ENCODE measurements at places on chromosomes 5 and 9.

DNA sequence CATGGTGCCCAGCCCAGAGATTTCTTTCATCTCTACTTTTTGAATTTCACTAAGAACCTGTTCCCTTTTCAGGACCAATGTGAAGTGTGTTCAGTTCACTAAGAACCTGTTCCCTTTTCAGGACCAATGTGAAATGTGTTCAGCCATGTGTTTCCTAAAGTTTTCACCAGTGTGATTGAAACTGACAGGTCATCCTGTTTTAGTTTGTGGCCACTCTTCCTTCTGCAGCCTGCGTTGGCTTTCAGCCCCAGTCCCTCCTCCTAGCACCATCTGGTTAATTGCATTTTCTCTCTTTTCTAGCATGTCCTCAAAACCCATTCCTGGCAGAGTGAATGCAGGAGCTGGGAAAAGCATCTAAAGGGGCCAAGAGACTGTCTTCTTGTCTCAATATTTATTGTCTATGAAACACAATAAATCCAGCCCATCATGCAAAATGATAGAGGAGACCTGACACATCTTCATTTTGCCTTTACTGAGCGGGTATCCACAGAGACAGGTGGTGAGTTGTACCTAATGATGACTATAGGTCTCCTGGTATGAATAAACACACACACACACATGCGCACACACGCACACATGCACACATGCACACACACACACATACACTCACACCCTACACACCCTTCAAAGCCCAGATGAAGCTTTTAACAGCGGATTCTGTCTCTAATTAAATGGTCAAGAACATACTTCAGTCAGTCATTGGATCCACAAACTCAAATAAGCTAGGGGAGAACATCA lies 6.1 kb upstream of the PANK3 start:
- DNase-seq, result no peak

DNA sequence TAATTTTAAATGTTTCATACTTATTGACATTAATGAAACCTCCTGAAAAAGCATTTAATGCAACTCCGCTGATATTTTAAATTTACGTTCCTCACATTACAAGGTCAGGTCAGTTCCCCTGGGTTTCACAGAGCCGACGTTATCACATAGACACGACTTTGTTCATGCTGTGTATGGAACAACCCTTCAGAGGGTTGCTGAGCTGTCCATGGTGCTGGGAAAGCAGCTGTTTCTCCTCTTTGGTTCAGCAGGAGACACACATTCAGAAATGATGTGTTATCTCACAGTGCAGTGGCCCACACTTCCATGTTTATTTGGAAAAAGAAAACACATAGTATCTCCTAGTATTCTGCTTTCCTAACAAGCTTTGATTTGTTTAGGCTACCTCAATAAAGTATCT lies 53.5 kb downstream of the PPP2R2B start:
- DNase-seq, result no peak

DNA sequence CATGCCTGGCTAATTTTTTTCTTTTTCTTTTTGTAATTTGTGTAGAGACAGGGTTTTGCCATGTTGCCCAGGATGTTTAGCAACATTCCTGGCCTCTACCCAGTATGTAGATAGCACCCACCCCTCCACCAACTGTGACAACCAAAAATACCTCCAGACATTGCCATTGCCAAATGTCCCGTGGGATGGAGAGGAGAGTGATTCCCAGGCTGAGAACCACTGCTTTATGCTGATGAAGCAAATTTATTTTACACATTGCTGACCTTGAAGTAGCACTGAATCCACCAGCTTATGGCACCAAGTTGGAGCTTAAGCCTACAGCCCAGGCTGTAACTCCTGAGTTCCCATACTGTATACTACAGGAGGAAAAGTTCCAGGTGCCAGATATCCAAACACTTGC lies 58.5 kb downstream of the GGTA1 start:
- no peak for DNase-seq

DNA sequence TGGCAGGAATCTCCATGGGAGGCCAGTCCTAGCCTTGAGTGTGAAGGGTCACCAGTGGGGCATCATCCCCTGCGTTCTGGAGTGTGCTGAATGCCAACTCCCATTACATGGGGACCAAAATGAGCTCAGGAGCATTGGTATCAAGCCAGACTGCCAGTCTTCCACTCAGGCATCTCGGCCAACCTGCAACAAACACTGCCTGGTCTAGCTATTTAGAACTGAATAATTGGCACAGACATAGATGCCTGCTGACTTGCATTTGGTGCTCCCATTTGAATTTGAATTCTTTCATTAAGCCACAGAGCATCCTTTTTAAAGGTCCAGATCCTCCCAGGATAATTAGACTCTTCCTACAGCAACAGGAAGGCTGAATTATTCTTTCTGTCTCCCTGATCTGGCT lies 116.6 kb upstream of the ABCA1 start:
- DNase-seq, result no peak

GRCh38 chr5:116395226-116395625 lies 179.4 kb downstream of the SEMA6A start:
- no peak for DNase-seq

GRCh38 chr5:133643365-133643764 lies 31.0 kb upstream of the FSTL4 start:
- no peak for DNase-seq

- DNase-seq, result no peak
Observed at GRCh38 chr9:85224729-85225128, 517.0 kb downstream of the AGTPBP1 start.

- DNase-seq, result no peak
Observed at GRCh38 chr5:97245386-97245785, 62.3 kb upstream of the RIOK2 start.

GRCh38 chr5:114055318-114056184 lies 306.3 kb upstream of the KCNN2 start:
- no peak for DNase-seq

- DNase-seq, result no peak
Observed at GRCh38 chr9:21455320-21455719, 15.1 kb downstream of the IFNA1 start.

GRCh38 chr9:123967323-123967722 lies 37.4 kb upstream of the DENND1A start:
- DNase-seq, result no peak

- DNase-seq, result no peak
Observed at GRCh38 chr9:125486576-125486975, 220.4 kb downstream of the MAPKAP1 start.

DNA sequence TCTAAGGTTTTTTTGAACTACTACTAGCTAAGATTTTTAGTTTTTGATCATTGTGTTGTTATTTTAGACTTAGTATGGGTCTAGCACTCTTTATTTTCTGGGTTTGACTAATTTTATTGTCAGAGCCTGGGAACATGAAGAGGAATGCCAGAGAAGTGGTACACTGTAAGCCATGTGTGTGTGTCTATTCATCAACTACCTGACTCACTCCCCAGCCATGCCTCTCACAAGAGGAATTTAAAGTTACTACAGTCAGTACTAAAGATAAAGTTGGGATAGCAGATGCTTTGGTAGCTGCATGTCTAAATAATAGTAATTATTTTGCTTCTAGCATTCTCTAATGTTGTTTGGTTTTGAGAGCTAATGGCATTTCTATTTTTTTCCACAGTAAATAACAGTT lies 264.8 kb downstream of the CSNK1G3 start:
- no peak for DNase-seq

DNA sequence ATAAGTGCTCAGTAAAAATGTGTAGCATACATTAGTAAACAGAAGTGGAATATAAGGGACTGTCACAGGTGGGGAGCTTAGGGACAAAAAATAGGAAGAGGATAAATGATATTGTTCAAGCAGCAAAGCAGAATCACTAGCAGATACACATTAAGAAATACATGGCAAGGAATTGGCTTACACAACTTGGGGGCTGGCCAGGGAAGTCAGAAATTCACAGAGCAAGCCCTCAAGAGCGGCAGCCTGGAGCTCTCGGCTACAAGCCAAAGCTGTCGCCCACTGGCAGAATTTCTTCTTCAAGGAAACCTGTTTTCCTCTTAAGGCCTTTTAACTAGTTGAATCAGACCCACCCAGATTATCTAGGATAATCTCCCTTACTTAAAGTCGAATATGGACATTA lies 73.0 kb upstream of the SMIM23 start:
- DNase-seq, result no peak

GRCh38 chr9:92948038-92948534 lies 763 bp downstream of the FGD3 start:
- DNase-seq, result no peak

DNA sequence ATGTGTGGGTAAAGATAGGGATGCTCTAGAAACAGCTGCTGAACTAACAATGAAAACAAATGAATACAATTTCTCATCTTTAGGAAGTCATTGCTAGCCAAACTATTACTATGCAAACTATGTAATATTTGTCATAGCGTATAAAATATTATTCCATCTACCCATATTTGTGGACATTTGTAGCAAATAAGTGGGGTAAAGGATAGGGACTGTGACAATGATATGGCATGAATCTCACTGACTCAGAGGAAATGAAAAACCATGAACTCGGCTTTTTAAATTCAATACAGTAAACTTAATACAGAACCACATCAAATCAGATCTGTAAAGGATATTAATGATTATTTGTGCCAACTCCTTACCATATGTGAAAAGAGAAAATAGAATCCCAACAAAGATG lies 16.7 kb upstream of the TAS2R1 start:
- no peak for DNase-seq

- DNase-seq, result no peak
Observed at GRCh38 chr5:175520873-175521272, 42.5 kb downstream of the SFXN1 start.

DNA sequence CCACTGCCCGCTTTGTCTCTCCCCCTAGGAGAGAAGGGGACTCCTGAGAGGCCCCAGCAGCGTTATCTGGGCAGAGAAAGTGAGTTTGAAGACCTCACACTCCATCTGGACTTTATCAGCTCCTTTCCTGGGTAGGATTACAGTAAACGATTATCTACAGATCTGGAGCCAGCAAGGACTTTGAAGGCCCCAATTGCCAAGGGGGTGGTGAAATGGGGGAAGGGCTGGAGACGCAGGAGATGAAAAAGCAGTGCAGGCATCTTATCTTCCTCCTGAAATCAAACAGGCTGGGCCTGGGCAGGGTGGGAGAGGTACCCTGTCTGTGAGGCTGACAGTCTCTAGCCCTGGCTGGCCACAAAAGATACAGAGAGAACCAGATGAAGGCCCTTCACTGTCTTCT lies 105.8 kb upstream of the MSX2 start:
- DNase-seq, result no peak

DNA sequence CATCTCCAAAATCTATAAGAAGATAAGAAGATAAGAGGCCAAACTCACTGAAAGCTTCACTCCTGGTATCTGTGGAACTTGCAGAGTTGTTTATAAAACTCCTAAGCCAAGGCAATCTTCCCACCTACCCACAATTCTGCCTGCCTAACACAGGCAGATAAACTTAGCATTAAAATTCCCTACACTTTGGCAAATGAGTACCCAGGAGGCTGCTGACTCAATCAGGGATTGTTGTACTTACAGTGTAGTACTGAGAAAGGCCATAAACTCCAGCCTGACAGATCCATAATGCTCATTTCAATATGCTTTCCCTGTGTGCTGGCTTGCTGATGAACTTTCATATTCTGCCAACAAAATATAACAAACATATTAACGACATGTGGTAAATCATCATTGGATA lies 725.2 kb downstream of the BRINP1 start:
- DNase-seq, result no peak

DNA sequence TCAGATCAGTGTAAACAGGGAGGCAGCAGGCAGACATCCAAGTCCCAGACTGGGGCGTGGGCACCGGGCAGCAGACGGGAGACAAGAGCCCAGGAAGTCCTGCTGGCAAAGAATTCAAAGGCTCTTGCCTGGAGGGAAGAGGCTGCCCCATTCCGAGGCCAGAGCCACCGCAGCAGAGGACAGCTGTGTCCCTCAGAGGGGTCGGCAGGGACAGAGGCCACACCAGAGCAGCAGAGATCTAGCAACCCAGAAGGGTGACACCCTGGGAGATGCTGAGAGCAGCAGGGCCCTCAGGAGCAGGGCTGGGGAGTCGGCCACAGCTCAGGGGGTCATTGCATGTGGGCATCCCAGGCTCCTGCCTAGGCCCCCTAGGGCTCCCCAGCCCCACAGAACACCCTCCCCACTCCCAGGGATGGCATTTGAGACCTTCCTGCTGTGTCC lies 29.1 kb downstream of the ADAMTS2 start:
- no peak for DNase-seq

- DNase-seq, result no peak
Observed at GRCh38 chr5:146409054-146409671, 38.0 kb upstream of the TCERG1 start.

- no peak for DNase-seq
Observed at GRCh38 chr5:40594811-40595210, 84.9 kb upstream of the PTGER4 start.

- no peak for DNase-seq
Observed at GRCh38 chr5:58094031-58094430, 365.9 kb downstream of the PLK2 start.

GRCh38 chr5:61177716-61178115 lies 15.4 kb upstream of the SMIM15 start:
- DNase-seq, result no peak

DNA sequence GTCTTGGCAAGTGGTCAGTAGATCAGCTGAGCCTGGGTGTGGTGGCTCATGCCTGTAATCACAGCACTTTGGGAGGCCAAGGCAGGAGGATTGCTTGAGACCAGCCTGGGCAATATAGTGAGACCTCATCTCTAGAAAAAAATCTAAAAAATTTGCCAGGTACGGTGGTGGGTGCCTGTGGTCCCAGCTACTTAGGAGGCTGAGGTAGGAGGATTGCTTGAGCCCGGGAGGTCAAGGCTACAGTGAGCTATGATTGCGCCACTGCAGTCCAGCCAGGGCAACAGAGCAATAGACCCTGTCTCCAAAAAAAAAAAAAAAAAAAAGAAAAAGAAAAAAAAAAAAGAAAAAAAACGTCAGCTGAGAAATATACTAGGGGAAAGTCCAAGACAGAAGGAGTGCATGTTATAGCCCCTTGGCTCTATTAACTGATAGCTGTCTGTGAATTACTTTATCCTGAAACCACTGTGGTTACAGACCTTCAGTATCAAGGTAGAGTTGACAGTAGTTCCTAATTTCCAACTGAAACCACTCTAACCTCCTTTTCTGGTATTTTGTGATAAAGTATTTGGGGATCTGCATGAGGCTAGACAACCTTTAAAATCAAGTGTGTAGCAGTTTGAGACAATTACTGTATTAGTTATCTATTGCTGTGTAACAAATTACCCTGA lies 2.3 kb upstream of the INIP start:
- no peak for DNase-seq

- DNase-seq, result no peak
Observed at GRCh38 chr9:116596646-116597045, 90.5 kb upstream of the TRIM32 start.

- no peak for DNase-seq
Observed at GRCh38 chr9:21465859-21466518, 16.1 kb downstream of the IFNE start.

- DNase-seq, result no peak
Observed at GRCh38 chr5:159916841-159917761, 819 bp downstream of the ADRA1B start.

DNA sequence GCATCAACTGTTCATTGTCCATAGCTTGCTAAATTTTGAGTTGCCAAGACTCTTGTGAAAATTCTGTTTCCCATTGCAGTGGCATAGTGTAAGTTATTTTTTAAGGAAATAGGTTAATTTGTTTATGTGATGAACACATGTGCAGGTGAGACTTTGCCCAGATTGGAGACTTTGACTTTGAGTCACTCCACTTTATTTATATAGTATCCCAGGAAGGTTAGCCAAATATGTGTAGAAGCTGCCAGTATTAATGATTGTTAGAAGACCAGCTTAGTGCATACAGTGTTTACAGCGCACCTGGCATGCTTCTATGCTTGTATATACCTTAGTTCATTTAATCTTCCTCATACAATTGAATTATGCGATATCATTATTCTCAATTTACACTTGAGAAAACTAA lies 51.0 kb downstream of the MTAP start:
- DNase-seq, result no peak

All from activated CD8-positive, alpha-beta memory T cell treated with anti-CD3 and anti-CD28 coated beads for 1 hour (primary cell).